Right hindlimb (tissue), 1 donor: ENCODE measurements at places on chromosomes 7 and 10.

DNA sequence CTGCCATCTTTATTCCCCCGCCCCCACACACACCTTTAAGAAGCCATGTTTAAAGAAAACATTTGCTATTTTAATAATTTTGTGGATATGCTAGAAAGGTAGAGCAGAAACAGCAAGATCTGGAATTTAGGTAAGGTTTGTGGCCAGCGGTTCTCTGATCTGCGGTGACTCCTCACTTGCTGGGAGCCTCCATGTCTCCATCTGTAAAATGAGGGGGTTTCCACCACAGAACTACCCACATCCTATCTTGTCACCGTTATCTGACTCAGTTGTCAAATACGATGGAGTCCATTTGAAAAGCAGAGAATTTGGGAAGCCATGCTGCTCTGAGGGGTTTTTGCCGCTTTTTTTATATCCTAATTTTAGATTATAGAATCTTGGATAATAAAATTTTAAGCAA is 23.3 kb downstream of the MACC1 start:
- no peak for DNase-seq

DNA sequence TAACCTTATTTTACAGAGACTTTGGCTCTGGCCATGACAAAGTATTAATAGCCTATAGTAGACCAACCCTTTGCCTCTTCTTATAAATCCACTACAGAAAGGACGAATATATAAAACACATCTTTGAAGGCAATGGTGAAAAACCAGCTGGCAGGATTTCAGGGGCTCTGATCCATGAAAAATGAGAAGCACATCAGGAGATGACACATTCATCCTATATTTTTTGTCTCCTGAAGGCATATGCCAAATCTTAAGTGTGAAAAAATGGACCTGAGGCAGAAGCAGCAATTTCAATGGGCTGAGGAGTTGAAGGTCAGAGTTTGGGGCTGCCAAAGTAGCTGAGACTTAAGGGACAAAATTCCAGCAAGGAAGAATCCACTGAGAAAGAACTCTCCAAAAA is 14.4 kb downstream of the RNF216 start:
- DNase-seq, result no peak

DNA sequence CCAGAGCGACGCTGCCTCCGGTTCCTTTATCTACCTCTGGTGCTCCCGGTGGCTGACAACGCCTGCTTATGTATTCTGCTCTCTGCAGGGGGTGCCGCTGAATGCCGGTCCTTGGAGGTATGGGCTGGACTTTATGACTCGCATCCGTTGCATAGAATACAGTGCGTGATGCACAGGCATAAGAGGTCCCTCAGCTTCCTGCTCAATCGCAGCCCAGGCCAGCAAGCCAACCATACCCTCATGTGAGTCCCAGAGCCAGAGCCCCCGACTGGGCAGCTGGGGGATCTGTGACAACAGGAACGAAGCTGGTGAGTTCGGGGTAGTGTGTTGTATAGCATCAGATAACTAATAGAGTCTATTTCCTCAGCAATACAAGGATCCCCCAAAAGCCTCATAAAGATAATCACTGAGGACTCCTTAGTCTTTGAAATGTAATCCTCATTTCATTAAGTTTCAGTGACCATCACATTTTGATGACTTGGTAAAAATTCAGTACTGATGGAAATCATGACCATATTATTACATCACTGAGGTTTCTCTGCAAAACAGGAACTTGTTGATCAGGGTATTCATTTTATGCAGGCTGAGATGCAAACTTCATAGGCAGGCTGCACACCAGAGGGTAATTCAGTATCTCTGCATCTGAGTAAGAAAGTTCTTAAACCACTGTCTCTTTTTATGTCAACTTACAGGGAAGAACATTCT is 607.8 kb downstream of the PTPRN2 start:
- DNase-seq, result no peak

DNA sequence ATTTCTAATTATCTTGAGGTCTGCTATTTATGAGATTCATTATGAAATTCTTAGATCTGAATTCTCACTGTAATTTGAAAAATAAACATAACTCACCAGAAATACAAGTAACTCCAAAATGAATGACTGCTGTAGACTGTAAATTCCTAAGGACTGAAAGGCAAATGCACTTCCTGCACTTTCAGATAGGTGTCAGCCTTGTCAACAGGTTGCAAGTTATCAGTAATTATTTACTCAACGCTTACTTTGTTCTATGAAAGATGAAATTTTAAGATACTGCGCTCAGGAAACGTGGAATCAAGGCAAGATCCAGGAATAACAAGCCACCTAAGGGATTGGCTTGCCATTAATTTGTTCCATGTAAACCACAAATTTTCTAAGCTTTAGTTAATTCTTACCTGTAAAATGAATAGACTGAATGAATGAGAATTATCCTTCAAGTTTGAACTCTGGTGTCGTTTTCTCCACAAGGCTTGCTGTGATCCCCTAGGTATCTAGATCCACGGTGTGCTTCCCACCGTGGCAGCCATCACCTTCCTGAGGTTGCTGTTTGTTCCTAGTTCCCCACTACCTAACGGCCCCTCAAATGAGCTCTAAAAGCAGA is 12.6 kb downstream of the DHX32 start:
- no peak for DNase-seq

DNA sequence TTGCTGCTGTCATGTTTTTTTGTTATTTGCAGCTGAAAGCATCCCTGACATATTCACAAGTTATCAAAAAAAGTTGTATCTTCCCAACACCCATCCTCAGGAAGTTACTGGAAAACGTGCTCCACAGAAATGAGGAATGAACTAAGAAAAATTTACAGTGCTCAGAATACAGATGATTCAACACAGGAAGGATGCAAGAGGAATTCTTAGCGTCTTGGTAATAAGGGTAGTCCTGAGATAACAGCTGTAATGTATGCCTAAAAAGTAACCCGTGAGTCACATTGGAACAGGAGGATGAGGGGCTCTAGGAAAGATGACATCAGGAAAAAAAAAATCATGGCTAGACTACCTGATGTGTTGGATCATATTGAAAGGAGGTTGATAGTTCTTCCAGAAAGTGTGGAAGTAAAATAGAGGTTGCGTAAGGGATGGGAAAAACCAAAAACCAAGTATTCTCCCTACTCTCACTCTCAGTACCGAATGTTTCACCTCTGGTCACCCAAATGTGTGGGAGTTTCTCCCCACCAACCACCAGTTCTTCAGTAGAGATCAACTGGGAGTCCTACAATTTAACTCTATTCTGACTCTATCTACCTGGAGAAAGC is 3.9 kb downstream of the ADAM12 start:
- DNase-seq, result no peak

- DNase-seq, result no peak
Measured at GRCh38 chr10:121952226-121952625, 22.8 kb downstream of the NSMCE4A start.

DNA sequence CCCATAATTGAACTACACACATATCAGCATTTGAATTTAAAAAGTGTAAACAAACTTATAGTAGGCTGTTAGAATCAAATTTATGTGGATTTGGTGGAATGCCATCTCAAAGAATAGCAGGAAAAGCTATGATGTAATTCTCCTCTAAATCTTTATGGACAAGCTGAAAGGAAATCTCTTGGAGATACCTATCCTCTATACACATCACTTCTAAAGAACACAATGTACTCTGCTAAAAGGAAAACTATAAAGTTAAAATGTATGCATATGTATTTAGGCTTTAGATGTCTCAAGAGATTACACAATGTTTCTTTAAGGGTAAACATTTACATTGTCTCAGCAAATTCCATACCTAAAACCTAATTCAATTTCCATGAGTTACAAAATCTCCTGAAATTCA is 323.3 kb downstream of the CRPPA start:
- DNase-seq, result no peak

DNA sequence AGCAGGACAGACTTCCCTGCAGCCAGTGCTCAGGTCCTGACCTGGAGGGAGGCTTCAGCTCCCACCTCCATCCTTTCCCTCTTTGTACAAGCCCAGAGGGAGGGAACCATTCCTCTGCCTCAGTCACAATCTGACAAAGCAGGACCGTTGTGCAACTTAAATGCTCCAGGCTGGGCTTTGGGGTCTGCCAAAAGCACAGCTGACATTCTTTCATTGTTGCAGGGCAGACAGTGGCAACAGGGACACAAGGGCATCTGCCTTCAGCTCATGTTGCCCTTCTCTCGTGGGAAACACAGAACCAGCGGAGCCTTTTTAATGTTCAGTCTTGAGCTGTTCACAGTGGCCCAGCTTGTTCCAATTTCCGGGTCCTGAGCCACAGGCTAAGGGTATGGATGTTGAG is 155.7 kb upstream of the TNS3 start:
- no peak for DNase-seq

- DNase-seq, result no peak
Measured at GRCh38 chr10:52187521-52188258, 126.4 kb upstream of the DKK1 start.

DNA sequence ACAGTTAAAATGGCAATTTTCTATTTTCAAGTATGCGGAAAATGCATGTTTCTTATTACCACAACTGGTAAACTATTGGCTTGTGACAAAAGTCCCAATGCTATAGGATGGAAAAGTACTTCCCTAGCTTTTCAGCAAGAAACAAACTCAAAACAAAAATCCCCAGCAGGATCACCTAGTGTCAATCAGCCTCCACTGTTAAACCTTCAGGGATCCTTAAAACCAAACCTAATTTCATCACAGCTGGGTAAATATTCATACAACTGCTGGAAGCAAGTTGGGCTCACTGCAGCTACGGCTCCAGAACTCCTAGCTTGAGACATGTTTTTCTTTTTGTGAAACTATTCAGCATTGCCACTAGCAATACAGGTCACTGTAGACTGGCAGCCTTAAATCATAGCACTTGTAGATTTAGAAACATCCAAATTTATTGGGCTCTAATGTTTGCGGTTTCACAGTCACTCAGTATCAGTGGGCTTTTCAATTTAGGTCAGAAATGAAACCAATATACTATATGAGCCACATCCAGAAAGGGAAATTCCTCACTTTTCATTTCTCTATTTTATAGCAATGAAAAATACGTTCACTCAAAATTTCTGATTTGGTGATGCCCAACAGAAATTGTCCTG is 145.2 kb upstream of the ANK3 start:
- no peak for DNase-seq

DNA sequence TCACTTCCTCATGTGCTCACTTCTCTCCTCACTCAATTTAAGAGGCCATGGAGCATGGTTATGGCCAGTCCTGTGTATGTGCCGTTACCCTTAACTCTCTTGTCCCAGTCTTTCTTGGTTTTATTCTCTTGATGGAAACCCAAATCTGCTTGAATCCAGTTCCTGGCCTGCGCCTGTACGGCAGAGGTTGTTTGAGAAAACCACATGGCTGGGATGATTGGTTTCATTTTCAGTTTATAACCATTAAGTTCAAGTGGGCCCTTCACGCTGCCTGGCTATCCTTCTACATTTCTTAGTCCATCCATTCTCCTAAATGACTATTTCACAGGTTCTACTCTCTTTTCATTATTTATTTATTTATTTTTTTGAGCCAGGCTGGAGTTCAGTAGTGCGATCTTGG is 1.6 kb upstream of the ZNF239 start:
- no peak for DNase-seq

DNA sequence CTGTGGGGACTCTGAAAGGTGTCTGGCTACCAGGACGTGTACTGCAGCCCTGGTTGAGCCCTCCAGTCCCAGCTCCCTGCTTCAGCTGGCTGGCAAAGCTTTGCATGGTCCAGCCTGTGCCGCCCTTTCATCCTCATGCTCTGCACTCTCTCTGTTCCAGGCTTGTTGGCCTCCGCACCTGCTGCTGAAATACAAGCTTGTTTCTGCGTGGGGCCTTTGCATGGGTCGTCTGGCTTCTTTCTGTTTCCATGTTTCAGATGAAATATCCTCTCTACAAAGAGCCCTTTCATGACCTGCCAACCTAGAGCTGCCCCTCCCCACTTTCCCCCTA is 45.9 kb downstream of the TSPAN15 start:
- no peak for DNase-seq

- DNase-seq, result no peak
Measured at GRCh38 chr7:15862781-15863165, 176.3 kb upstream of the MEOX2 start.

GRCh38 chr10:74927701-74928100 is 101.3 kb downstream of the KAT6B start:
- DNase-seq, result no peak

DNA sequence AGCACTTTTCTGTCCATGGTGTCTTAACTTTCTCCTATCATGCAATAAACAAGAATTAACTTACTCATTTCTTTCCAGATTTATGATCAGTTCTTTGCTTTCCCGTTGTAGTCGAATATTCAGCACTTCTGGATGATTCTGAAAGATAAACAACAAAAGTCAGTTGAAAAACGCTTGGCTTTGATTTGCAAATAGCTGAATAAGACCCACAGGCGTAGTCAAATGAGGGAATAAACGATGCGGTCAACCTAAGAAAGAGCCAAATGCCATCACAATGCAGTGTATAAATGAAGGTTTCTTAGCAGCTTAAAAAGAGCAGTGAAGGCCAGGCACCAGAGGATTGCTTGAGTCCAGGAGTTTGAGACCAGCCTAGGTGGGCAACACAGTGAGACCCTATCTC is 109.4 kb downstream of the ADAM12 start:
- no peak for DNase-seq

DNA sequence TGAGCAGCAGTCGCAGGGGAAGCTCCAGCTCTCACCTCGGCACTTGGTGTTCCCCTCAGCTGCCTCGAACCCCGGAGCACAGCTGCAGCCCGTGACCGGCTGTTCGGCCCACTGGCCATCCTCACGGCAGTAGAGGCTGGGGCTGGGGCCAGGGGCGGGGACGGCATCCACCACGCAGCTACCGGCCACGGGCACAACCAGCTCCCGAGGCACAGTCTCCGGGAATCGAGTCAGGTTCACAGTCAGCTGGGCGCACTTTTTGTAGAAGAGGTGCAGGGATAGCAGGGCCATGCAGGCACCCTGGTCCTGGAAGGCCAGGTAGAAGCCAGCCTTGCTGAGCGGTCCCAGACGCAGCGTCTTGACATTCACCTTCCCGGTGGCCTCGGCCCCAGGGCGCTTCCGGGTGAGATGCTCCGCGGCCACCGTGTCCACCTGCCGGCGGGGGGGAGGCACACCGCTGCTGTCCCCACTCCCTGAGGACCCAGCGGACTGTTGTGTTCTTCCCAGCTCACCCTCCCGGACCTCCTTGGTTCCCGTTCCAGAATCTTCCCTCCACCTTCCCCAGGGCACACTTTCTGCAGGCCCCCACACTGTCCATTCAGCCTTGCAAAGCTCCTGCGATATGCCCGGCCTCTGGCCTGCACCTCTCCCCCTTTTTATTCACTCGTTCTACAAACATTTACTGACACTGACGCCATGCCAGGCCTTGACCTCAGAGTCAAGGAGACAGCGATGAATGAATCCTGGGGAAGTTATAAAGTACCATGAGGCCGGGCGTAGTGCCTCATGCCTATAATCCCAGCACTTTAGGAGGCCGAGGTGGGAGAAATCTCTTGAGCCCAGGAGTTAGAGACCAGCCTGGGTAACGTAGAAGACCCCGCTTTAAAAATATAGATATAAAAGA is 4.8 kb downstream of the EPHB4 start:
- DNase-seq, result no peak

- DNase-seq, result no peak
Measured at GRCh38 chr7:96344236-96344635, 22.3 kb upstream of the SLC25A13 start.

GRCh38 chr10:12699781-12700556 is 301.5 kb downstream of the CCDC3 start:
- no peak for DNase-seq

GRCh38 chr7:150444674-150445365 is 5.6 kb upstream of the GIMAP8 start:
- DNase-seq, result no peak

GRCh38 chr7:134470864-134471263 is 12.0 kb upstream of the AKR1B1 start:
- DNase-seq, result no peak
